Neuronal stem cell (in vitro differentiated cells): ENCODE measurements at places on chromosomes 16 and 17.

DNA sequence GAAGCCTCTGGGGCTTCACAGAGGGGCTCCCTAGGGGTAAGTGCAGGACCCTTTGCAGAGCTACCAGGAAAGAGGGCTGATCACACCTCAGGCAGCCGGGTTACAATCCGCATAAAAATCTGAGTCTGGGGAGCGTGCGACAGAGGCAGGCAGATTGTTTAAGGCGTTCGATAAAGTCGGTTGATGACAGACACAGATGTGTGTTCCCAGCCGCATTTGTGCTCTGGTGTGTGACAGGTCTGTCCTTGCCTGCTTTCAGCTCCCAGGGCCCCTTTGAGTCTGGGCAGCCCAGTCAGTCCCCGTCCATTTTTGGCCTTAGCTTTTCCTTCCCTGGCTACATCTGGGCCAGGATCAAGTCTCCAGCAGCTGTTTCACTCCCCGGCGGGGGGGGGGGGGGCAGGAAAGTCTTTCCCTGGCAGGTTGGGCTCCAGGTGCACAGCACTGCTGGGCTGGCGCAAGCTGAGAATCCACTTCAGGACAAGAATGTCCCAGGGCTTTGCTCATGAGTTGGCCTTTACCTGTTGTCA lies 1.3 kb upstream of the ZACN start:
- peaks cover 3% of the 10 kb centered on the region for H3K36me3 ChIP-seq
- H3K4me3 ChIP-seq: no peak overlapping the region
- peaks cover 24% of the 10 kb centered on the region for H3K4me1 ChIP-seq
- H3K27ac ChIP-seq: no peak overlapping the region

DNA sequence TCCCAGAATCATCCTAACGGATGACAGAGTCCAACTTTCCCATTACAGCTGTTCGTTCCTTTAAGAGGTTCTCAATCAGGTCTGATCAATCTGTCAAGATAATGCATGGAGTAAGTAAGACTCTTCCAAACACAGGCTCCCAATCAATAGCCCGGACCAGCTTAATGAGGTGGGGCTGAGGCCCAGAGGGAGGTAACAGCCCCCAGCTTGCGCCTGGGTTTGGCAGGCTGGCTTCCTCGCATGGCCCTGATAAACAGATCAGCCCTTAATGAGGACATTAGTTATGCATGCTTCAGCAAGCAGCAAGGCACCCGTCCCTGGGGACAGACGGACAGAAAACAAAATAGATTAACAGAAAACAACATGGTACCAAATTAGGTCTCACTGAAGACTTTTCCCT lies 145.7 kb downstream of the ZFHX3 start:
- DNase-seq: no peak
- no peaks in the 10 kb centered on the region for H3K27me3 ChIP-seq
- H3K4me1 ChIP-seq: peaks cover 3% of the 10 kb centered on the region
- H3K36me3 ChIP-seq: peaks cover 52% of the 10 kb centered on the region

- DNase-seq: no peak
- no peak overlapping the region for H3K4me3 ChIP-seq
- H3K4me1 ChIP-seq: no peaks in the 10 kb centered on the region
- H3K27ac ChIP-seq: no peak overlapping the region
- no peaks in the 10 kb centered on the region for H3K27me3 ChIP-seq
- no peaks in the 10 kb centered on the region for H3K36me3 ChIP-seq
Measured at GRCh38 chr17:8948462-8948861, 17.0 kb downstream of the PIK3R5 start.

DNA sequence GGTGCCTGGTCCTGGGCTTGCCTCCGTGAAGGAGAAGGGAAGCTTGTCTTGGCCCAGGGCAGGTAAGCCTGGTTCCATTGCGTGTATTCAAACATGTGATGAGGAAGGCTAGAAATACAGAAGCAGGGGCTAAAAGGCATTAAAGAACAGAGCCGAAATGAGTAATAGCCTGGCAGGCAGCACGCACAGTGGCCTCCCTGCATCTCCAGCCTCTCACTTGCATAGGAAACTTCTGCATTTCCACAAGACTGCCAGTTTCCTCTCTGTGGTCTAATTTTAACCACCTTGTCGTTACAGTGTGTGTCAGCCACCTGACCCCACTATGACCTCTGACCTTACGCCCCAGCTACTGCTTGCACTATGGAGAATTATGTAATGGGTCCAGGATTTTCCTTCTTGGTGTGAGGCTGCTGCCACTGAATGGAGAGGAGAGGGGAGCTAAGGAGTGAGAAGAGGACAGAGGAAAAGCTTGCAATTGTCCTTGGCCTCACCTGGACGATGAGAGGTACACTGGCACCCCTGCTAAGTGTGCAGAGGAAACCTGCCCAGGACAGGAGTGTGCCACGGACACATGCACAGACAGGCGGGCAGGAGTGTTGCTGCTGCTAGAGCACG lies 32.8 kb downstream of the HIC1 start:
- DNase-seq: no peak
- no peaks in the 10 kb centered on the region for H3K27me3 ChIP-seq
- peaks cover 6% of the 10 kb centered on the region for H3K4me1 ChIP-seq
- peaks cover 35% of the 10 kb centered on the region for H3K36me3 ChIP-seq
- H3K4me3 ChIP-seq: no peak overlapping the region

DNA sequence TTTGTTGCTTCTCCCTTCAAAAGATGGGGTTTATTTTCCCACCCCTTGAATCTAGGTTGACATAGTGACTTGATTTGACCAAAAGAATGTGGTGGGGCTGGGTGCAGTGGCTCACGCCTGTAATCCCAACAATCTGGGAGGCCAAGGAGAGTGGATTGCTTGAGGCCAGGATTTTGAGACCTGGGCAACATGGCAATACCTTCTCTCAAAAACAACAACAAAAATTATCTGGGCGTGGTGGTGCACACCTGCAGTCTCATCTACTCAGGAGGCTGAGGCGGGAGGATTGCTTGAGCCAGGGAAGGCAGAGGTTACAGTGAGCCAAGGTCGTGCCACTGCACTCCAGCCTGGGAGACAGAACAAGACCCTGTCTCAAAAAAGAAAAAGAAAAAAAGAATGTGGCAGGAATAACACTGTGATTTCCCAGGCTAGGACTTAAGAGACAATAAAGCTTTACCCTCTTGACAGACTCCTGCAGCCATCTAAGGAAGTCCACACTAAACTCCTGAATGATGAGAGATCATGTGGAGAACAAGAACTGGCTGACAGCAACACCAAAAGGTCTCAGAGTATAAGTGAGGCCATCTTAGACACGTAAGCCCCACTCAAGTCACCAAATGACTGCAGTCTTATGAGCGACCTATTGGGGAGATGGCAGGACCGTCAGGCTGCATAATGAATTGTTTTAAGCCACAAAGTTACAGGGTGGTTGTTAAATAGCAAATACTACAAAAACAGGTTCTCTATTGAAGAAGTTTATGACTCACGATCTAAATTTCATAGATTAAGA lies 37.0 kb downstream of the FBXL20 start:
- no peaks in the 10 kb centered on the region for H3K36me3 ChIP-seq
- no peaks in the 10 kb centered on the region for H3K27me3 ChIP-seq
- no peak for DNase-seq
- H3K27ac ChIP-seq: no peak overlapping the region
- H3K4me1 ChIP-seq: no peaks in the 10 kb centered on the region

- no peaks in the 10 kb centered on the region for H3K27me3 ChIP-seq
- peaks cover 1% of the 10 kb centered on the region for H3K4me1 ChIP-seq
- H3K27ac ChIP-seq: no peak overlapping the region
- peak overlapping the region; percentile 5 for H3K4me3 ChIP-seq
- no peaks in the 10 kb centered on the region for H3K36me3 ChIP-seq
- no peak for DNase-seq
Measured at GRCh38 chr16:75222271-75222783, 3.5 kb downstream of the CTRB1 start.

DNA sequence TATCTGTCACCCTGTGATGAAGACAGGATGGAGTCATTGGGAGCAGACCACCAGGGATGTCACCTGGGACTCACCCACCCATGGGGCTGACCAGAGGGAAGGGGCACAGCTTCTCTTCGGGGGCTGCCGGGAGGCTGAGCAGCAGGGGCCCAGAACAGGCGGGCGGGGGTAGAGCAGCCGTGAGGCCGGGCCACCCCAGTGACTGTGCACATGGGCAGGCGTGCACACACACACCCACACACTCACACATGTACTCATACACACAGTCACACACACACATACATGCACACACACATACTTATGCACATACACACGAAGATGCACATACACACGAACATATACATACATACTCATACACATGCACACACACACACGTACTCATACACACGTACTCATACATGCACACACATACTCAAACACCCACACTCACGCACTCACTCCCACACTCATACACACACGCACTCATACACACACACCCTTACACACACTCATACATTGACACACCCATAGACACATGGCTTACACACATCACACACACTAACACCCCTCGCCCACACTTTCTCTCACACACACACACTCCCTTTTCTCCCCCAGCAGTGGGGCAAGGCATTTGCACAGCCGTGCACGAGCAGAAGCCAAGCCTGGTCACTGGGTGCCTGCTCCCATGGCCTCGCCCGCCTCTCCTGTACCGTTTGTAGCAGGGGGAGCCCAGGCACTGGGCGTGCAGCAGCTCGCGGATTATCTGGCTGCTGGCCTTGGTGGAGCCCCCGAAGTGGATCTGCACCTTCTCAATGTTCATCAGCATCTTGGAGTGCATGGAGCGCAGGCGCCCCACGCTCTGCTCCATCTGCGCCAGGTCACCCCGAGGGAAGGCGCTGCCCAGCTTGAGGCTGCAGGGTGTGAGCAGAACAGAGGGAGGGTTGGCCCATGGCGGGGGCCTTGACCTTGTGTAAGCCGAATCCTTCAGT lies 12.4 kb downstream of the UBALD2 start:
- H3K27ac ChIP-seq: no peak overlapping the region
- H3K27me3 ChIP-seq: no peaks in the 10 kb centered on the region
- no peak overlapping the region for H3K4me3 ChIP-seq
- H3K36me3 ChIP-seq: peaks cover 11% of the 10 kb centered on the region
- no peak for DNase-seq

DNA sequence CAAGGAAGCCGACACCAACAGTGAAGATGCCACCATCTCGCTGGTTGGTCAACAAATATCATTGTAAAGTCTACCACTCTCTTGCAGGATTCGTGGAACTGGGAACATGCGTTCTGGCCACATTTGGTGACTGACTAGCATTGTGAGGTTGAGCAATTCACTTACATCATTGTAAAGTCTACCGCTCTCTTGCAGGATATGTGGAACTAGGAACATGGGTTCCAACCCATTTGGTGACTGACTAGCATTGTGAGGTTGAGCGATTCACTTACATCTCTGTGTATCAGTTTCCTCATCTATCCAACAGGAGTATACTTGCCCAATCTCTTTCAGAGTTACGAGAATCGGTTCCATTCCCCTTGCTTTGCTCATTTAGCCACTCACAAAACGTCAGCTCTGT lies 42.6 kb upstream of the RPH3AL start:
- no peaks in the 10 kb centered on the region for H3K36me3 ChIP-seq
- no peaks in the 10 kb centered on the region for H3K27me3 ChIP-seq
- no peak overlapping the region for H3K4me3 ChIP-seq
- no peak for DNase-seq
- no peaks in the 10 kb centered on the region for H3K4me1 ChIP-seq

DNA sequence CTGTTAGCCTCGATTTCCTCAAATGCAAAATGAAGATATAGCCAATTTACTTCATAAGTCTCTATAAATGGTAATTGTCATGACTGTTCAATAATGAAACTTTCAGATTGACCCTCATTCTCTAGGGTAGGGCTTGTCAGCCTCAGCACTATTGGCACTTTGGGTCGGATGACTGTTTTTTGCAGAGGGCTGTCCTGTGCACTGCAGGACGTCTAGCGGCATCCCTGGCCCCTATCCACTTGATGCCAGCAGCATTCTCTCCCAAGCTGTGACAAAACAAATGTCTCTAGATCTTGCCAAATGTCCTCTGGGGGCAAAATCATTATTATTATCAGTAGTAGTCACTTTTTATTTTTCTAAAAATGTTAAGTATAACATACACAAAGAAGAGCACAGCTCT lies 24.6 kb downstream of the CDH11 start:
- no peak overlapping the region for H3K4me3 ChIP-seq
- no peaks in the 10 kb centered on the region for H3K27me3 ChIP-seq
- no peaks in the 10 kb centered on the region for H3K4me1 ChIP-seq
- no peak for DNase-seq
- no peak overlapping the region for H3K27ac ChIP-seq

DNA sequence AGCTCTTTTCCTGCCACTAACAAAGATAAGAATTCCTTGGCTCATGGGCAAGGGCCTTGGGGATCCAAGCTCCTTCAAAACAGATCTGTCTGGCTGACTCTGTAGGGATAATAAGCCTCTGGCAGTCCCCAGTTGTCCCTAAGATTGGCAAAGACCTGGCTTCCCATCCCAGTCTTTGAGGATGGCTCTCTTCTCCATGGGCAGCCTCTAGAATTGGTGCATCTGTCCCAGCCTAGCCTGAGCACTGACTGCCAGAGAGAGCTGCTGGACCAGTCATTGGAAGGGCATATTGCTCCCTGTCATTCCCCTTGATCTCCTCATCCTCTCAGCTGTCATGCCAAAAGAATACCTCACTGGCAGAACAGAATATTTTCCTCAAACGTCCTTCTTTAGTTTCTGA lies 13.2 kb upstream of the CUEDC1 start:
- H3K27ac ChIP-seq: no peak overlapping the region
- peaks cover 6% of the 10 kb centered on the region for H3K36me3 ChIP-seq
- H3K4me1 ChIP-seq: no peaks in the 10 kb centered on the region
- H3K27me3 ChIP-seq: no peaks in the 10 kb centered on the region

GRCh38 chr16:63613701-63614100 lies 1508.2 kb downstream of the CDH11 start:
- H3K36me3 ChIP-seq: no peaks in the 10 kb centered on the region
- DNase-seq: no peak
- H3K4me1 ChIP-seq: peaks cover 6% of the 10 kb centered on the region
- no peaks in the 10 kb centered on the region for H3K27me3 ChIP-seq
- H3K27ac ChIP-seq: no peak overlapping the region

GRCh38 chr17:82241183-82241925 lies 12.5 kb downstream of the SLC16A3 start:
- H3K4me1 ChIP-seq: peaks cover 3% of the 10 kb centered on the region
- H3K27ac ChIP-seq: peak overlapping the region; percentile 43
- no peak for DNase-seq

GRCh38 chr16:27824006-27824405 lies 239.5 kb downstream of the GSG1L start:
- H3K4me1 ChIP-seq: no peaks in the 10 kb centered on the region
- H3K4me3 ChIP-seq: no peak overlapping the region
- no peak for DNase-seq
- no peaks in the 10 kb centered on the region for H3K36me3 ChIP-seq

GRCh38 chr17:65061646-65062045 lies 5.1 kb upstream of the GNA13 start:
- H3K27ac ChIP-seq: no peak overlapping the region
- H3K4me3 ChIP-seq: no peak overlapping the region
- DNase-seq: no peak
- peaks cover 5% of the 10 kb centered on the region for H3K4me1 ChIP-seq

- H3K4me1 ChIP-seq: peaks cover 3% of the 10 kb centered on the region
- H3K27ac ChIP-seq: no peak overlapping the region
- no peak for DNase-seq
- H3K27me3 ChIP-seq: no peaks in the 10 kb centered on the region
- H3K36me3 ChIP-seq: peaks cover 11% of the 10 kb centered on the region
Measured at GRCh38 chr17:29073045-29073444, 30.1 kb downstream of the PIPOX start.
